Fibroblast of the aortic adventitia (primary cell): ENCODE measurements at places on chromosomes 7 and 10.

GRCh38 chr7:116957874-116958273 lies 4.6 kb downstream of the ST7 start:
- no peak for DNase-seq

DNA sequence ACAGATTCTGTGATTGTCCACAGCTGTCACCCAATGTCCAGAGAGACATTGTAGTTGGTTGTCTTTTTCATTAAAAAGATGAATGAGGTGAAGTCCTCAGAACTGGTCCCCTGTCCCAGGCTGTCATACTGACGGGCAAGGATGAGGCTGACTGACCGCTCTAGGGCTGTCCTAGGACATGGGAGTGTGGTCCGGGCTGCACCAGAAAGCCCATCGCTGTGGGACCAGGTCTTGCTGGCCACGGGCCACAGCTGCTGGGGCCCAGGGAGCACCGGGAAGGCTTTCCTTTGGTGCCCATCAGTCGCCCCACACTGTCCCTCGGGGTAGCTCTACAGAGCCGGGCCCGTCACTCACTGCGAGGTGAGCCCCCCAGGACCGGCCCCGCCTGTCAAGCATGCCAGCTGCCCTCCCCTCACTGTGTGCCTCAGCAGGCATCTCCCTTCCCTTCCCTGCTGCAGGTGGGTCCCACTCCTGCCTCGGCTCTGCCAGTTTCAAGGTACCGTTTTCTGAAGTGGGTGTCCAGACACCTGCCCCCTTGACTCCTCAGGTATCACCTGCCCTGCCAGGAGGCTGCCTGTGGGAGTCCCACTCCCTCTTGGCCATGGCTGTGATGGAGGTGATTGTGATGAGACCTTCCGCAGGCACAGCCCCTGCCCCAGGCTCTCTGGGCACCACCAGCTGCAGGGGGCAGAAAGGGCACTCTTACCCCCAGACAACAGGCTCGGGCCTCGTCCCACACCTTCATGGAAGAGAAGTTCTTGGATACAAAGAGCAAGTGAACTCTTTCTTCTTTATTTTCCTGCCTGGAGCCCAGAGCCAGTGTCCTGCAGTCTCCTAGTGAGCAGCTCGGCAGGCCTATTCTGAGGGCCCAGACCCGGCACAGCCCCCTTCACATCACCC lies 21.7 kb downstream of the LRRC27 start:
- no peak for DNase-seq

DNA sequence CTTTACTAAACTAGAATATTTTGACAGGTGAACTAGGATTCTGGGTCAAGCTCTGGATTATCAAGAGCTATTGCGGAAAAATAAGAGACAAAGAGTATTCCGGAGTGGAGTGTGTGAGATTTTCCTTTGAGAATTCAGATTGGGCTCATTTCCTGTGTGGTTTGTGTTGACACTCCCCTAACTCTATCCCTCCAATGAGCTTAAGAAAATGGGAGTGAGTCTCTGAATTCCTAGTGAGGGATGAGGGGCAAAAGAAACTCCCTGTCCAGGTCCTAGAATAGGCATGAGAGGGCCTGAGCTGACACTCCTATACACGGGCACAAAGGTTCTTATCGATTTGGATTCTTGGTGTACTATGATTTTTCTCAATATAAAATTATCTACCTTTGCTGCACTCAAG lies 10.2 kb downstream of the KLF14 start:
- no peak for DNase-seq

DNA sequence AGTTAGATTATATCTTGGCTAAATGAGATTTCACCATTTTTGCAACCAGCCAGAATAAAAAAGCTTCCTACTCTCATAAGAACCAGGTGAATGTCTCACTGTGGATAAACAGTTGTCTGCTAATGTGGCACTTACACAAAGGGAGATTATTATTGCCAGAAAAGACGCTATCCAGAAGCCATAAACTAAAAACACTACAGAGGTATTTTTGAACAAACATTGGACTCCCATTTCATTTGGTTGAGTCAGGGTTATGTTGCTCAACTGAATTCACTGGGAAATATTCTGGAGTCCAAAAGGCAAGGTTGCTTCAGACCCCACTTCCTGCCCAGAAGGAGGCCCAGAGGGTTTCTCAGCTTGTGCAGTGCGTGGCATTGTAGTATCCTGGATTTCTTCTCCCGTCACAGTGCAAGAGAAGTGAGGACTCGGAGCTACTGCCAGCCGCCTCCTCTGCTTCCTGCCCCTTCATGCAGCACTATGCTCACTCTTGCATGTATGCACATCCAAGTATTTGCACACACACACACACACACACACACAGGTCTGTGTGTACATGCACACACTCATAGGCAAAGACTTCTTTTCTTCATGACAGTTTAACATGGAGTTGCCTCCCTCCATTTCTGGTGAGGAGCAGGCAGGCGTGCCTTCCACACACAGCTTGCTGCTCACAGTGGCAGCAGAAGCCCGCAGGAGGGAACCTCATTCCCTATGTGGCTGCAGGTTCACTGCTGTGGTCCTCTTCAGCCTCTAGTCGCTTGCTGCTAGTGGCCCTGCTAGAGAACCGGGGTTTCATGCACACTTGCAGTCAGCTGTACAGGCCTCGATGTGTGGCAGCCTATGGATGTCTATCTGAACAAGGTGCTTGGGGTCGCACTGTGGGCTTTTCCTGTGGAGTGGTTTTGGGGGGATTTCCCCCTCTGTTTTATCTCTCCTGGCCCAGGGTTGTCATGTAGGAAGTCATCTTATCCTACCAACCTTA lies 10.1 kb downstream of the DENND10 start:
- DNase-seq: peak; percentile 89
